ENCODE measurements at places on chromosomes 7 and 10.

DNA sequence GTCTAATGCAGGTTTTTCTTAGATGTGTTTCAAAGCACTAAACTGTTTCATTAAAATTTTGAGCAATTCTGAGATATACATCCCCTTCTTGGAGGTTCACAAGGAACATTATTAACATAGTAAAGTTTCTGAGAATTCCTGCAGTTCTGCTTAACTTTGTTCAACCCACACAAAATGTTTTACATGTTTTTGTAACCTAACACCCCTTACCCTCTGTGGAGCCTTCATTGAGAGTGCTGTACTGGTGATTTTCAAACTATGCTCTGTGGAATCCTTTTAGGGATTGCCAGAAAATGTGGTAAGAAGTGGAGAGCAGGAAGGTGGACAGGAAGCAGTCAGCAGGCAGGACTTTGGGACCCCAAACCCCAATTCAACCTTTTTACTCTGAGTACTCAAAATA lies 53.6 kb upstream of the ABCB5 start:
- DNase-seq: no peak

GRCh38 chr7:93228302-93228701 lies 2.0 kb upstream of the HEPACAM2 start:
- DNase-seq: peak; percentile 38

GRCh38 chr7:2307690-2308107 lies 6.5 kb downstream of the SNX8 start:
- peak; percentile 14 for DNase-seq

DNA sequence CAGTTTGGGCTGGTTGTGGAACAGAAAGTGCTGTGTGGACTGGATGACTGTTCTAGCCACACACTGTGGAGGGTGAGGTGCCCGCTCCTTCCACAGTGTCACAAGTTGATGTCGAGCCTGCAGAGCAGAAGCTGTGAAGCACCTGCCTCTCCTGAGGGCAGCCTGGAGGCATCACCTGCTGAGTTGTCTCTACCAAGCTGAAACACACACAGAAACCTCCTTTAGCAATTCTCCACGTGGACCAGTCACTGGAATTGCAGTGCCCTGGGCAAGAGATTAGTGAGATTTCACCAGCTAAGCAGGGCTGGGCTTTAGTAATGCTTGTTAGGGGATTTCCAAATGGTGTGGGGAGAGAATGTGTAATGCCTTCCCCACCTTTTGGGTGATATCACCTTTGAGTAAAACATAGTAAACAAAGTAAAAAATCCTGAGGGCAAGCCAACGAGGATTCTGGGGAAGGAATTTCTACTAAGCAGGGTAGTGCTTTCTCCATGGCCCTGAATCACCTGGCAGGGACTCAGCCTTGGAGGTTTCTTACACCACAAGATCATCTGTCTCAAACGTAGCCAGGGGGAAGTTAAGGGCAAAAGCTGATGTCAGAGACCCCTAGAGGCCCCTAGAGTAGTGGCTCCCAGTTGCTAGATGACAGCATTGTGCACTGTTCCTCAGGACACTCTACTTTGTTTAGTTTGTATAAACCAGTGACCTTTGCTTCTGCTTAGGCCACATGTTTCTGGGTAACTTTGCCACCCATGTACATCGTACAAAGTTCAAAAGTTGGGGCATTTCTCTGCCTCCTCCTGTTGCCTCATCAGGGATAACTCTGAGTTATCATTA lies 233.1 kb upstream of the IGFBP3 start:
- DNase-seq: no peak

GRCh38 chr7:121094829-121095228 lies 106.3 kb downstream of the CPED1 start:
- no peak for DNase-seq

DNA sequence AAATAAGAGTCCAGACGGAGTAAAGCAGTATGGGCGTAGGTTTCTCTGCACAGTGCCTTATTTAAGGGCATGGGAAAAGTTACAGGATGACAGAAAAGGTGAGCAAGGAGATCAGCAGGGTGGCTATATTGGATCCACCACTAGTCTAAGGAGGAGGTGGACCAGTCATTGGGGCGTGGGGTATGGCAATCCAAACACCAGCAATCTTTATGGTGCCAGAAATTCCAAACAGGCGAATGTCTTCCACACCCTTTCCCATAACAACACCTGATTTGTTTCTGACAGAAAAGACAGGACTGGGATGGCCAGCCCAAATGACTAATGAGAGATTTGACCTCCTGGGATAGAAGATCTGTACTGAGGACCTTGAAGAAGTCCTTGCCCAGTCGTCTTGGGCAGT lies 181.8 kb upstream of the MBL2 start:
- DNase-seq: no peak

- DNase-seq: no peak
Observed at GRCh38 chr7:32458025-32458424, 32.2 kb downstream of the LSM5 start.

GRCh38 chr10:78727728-78728127 lies 341.0 kb upstream of the ZMIZ1 start:
- DNase-seq: no peak

- no peak for DNase-seq
Observed at GRCh38 chr10:48519481-48520183, 85.2 kb downstream of the ARHGAP22 start.

Measured in D341Med (cell line).